IMR-90 (cell line): ENCODE measurements at places on chromosomes 16 and 17. TPM values are rescaled to one million over a fixed set of nuclear protein-coding genes. Genes with fewer than 3 reads are reported as not detected.

DNA sequence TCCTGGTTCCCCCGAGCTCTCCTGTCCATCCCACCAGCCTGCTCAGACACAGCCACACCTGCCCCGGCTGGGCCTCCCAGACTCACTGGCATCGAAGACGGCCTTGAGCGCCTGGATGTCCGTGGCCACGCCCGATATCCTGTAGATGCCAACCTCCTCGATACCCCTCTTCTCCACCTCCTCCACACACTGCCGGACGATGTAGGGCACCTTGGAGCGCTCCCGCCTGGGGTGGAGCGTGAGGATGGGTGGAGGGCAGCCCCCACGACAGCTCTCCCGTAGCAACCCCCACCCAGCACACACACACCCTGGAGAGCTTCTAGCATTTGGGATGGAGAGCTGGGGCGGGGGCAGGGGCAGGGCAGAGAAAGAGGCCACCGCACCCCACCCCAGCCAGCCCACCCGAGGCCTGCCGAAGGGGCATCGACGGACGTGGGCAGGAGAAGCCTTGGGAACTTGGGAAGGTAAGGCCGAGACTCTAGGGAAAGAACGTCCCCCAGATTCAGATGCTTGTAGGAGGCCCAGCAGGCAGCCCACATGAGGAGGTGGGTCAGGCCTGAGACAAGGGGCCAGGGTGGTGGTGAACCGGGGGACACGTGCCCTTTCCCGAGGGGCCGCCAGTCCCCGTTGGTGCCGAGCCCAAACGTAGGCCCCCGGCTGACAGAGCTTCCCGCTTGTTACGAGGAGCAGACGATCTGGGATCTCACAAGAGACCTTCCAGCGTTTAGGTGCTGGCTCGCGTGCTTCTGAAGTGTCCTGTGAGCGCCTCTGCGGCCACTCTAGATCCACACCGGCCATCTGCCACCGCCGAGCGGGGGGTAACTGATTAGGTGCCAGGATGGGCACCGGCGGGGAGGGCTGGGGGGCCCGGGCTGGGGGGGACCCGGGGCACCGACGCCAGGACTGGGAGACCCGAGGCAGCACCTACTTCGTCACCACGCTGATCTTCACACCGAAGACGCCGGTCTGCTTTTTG is 15.1 kb downstream of the TIMM22 start:
- no peak for DNase-seq

DNA sequence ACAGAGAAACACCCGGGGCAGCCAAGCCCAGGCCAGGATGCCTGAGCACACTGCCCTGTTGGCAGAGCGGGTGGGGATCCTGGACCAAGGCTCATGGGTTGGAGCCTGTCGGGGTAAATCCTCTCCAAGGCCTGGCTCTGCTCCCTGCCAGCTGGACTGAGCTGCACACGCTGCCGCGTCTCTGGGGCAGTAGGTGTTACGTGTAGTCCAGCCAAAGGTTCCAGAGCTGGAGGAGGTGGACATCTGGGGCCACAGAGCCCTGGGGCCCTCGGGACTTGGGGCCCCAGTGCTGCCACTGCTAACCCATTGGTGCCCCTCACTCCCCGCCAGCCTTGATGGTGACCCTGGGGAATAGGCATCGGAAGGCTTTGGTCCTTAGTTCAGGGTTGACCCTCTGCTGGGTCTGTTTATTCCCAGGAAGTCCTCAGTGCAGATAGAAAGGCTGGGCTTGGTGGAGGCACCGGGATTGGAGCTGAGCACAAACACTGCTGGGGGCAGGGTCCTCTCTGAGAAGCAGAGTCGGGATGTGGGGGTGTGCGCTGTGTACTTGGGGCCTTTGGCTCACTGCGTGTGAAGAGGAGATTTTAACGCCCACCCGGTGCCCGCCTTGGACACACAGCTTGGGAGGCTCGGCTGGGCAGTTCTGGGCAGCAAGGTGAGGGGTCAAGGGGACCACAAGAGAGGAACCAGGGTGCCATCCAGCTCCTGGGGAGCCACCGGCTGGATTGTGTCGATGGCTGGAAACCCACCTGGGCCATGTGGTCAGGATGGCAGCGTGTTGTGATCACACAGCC is 16.3 kb upstream of the CBX4 start:
- no peak for DNase-seq

- no peak for DNase-seq
These were observed 219.6 kb upstream of the IRX3 start for GRCh38 chr16:54506214-54506580.

- DNase-seq: no peak
These were observed 14.3 kb downstream of the FBXO31 start for GRCh38 chr16:87369117-87369765.

- DNase-seq: no peak
These were observed 390.9 kb downstream of the SEC14L1 start for GRCh38 chr17:77531641-77532040.

- DNase-seq: peak; percentile 63
These were observed 4.9 kb downstream of the MAP3K14 start for GRCh38 chr17:45311760-45312476.

DNA sequence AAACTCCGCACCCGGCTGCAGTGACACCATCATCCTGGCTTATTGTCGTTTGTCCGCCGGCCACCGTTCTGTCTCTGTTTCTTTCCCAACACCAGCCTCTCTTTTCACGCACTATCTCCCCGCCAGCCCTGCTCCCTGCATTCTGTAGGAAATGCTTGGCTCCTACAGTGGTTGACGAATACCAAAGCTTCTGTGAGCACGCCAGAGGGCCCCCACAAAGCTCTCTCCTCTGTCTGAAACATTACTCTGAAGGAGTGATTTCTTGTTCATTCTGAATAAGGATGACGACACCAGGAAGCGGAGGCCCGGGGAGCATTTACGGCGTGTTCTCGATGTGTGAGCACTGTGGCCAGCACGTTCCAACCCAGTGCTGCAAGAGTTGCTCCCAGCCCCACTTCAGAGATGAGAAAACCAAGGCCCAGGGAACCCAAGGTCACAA is 58.8 kb downstream of the ADCY9 start:
- DNase-seq: no peak

DNA sequence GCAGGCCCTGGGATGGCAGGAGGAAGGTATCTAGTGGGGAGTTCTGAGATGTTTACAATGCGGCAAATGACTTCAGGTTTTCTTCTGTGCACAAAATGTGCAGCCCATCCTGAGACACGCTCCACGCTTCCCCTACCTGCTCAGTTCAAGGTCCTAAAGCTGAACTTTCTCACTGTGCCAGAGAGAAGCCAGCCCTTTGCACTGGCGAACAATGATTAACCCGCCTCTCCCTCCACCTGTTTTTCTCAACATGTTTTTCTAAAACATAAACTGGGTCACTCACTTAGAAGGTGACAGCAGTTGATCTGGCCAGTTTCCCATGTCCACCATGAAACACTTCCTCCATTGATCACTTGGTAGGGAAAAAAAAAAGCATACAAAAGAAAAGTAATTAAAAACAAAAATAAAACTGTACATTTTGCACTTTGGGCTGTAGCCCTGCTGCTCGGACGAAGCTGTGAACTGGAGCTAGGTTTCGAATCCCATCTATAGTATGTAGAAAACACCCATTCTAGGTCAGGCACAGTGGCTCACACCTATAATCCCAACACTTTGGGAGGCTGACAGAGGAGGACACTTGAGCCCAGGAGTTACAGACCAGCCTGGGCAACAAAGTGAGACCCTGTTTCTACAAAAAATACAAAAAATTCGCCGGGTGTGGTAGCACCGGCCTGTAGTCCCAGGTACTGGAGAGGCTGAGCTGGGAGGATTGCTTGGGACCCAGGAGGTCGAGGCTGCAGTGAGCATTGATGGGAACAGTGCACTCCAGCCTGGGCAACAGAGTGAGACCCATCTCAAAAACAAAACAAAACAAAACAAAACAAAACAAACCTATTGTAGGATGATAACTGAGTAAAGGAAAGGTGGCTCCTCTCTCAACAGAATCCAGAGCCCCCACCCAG is 6.1 kb upstream of the G6PC1 start:
- DNase-seq: no peak

- DNase-seq: no peak
These were observed 39.4 kb downstream of the RTN4RL1 start for GRCh38 chr17:1985686-1986085.

Gene SLC38A8
- total RNA-seq: not detected in 2 replicates
